ENCODE measurements at places on chromosomes 3 and 15.

GRCh38 chr3:55728461-55729100 lies 241.5 kb upstream of the WNT5A start:
- DNase-seq = no peak

DNA sequence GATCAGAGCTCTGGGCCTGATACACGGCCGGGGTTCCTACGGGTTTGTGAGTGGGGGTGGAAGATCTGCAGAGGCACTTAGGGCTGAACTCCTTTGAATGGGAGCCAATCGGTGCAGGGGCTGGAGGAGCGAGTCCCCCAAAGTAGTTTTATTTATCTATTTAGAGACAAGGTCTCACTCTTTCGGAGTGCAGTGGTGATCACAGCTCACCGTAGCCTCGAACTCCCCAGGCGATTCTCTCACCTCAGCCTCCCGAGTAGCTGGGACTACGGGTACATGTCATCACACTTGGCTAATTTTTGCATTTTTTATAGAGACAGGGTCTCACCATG lies 1.6 kb upstream of the CELSR3 start:
- DNase-seq = no peak

- peak; percentile 70 for DNase-seq
Observed at GRCh38 chr15:101006931-101007691, 88.0 kb downstream of the LRRK1 start.

DNA sequence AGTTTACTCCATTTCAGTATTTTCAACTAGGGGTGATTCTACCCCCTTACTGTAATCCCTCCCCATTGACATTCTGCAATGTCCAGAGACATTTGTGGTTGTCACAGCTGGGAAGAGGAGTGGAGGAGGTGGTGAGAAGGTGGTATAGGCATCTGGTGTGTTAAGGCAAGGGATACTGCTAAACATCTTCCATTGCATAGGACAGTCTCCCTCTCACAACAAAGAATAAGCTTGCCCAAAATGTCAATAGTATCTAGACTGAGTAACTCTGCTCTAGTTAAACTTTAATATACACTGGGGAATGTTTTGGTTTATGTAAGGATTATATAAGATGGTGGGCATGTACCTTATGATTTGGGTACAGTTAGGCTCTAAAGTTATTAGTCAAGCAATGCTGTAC lies 737.6 kb downstream of the ROBO1 start:
- DNase-seq = no peak

GRCh38 chr3:63976872-63977200 lies 46.5 kb downstream of the PSMD6 start:
- DNase-seq = no peak

DNA sequence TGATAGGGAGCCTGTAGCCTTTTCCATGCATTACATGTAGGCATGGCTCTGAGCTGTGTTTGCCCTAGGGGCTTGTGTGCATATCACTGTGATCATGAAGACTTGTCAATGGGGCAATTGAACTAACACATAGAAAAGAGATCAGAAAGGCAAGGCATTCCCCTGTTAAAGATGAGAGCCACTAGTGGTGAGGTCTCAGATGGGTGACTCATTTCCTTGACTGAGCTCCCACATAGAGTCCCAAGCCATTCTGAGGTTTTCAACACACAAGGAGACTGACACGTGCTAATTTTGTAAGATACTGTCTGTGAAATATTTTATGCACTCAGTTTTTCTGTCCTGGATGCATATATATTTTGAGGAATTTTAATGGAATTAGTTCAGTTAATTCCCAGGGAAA lies 53.8 kb downstream of the SAMMSON start:
- no peak for DNase-seq

DNA sequence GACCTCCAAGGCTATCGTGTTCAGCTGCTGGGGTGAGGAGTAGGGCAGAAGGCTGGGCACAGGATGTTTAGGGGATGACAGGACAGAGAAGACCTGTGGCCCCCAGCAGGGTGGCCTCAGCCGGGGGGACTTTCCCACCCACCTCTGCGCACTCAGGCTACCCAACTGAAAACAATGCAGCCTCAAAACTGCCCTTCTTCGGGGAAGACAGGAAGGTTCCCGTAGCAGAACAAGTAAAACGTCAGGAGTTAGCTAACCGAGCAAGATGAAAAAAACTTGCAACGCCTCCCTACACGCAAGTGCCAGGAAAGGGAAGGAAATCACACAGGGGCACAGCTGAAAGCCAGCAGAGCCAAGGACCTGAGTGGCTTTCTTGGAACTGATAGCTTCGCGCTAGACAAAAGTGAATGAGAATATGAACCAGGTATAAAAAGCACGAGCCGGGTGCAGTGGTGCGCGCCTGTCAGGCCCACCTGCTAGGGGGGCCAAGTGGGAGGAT lies 38.4 kb upstream of the FURIN start:
- no peak for DNase-seq

GRCh38 chr3:10815487-10815886 lies 541 bp upstream of the SLC6A11 start:
- DNase-seq = peak; percentile 67

- no peak for DNase-seq
Observed at GRCh38 chr15:79515300-79516027, 83.3 kb downstream of the MINAR1 start.

GRCh38 chr3:197224034-197224444 lies 74.4 kb downstream of the DLG1 start:
- DNase-seq = peak; percentile 47

DNA sequence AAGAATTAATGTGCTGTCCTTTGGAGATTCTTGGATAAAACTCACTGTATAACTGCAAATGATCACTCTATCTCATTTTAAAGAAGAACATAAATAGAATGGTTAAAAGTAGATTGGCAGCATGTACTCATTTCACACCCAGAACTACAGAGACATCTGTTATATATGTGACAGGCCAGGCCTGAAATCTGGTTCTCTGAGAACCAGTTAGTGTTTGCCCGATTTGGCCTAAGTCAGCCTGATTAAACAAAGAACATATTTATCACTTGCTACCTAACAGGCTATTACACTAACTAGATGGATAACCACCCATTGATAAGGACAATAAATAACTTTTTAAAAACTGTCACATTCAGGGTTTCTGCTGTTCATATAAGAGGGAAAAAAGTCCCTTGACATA lies 460.1 kb downstream of the CNTN4 start:
- no peak for DNase-seq
